ENCODE measurements at places on chromosomes 7 and 10.

- DNase-seq, result no peak
Measured at GRCh38 chr10:50421026-50421719, 169.9 kb upstream of the ASAH2 start.

DNA sequence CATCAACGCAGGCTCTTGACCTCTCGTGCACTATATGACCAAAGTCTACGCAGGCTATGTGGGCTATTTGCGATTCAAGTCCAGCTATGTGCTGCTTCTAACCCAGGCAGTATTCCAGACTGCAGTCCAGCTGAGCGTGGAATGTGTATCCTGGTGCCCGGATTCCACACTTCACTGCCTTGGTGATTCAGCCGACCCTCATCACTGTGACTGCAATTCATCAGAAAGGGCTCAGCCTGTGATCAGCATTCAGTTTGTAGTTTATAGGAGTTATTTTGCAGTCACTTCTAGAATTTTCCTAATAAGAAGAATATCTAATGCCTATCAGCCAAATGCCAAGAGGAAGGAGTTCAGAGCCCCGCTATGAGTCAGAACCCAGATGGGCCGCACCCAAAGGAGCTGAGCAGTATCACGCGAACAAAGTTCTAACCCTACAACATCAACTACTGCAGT, 119.8 kb upstream of the LANCL2 start:
- no peak for DNase-seq

DNA sequence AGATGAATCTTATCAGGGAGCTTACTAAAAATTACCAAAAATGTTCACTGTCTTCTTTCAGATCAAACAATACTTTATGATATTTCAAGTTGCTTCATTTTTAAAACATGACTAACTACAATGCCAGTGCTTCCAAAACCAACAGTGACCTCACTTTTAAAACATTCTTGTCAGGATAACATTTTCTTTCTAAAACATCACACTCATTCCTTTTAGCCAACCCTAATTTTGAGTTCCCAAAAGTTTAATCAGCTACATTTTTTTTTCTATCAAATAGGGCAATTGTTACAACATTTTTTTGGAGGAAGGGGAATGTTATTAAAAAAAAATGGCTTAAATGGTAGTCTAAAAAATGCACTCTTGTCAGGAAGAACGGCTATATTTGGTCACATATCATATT, 37.3 kb downstream of the RTKN2 start:
- no peak for DNase-seq

DNA sequence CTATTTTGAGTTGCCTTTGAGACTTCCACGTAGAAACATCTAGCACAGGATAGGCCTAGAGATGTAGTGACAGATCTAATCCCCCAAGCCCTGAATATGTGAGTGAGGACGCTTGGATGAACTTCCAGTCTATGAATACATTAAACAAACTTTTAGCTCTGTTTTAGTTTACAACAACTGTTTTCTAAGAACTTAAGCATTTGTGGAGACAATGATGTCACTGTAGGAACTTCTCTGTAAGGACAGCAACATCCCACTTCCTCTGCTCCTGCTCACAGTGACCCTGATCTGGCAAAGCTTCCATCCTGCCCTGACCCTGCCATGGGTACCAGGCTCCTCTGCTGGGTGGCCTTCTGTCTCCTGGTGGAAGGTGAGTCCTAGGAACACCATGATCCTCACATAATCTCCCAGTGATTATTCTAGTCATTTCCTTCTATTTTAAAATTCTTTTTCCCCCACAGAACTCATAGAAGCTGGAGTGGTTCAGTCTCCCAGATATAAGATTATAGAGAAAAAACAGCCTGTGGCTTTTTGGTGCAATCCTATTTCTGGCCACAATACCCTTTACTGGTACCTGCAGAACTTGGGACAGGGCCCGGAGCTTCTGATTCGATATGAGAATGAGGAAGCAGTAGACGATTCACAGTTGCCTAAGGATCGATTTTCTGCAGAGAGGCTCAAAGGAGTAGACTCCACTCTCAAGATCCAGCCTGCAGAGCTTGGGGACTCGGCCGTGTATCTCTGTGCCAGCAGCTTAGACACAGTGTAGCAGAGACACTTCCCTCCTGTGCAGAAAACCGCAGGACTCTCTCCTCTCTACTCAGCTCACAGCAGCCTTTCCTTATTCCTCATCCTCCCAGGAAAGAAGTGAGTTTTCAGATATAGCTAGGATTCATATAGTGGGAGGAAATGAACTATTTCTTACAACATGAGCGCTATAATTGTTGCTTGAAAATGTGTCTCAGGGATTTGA, 194.4 kb upstream of the PRSS1 start:
- no peak for DNase-seq

DNA sequence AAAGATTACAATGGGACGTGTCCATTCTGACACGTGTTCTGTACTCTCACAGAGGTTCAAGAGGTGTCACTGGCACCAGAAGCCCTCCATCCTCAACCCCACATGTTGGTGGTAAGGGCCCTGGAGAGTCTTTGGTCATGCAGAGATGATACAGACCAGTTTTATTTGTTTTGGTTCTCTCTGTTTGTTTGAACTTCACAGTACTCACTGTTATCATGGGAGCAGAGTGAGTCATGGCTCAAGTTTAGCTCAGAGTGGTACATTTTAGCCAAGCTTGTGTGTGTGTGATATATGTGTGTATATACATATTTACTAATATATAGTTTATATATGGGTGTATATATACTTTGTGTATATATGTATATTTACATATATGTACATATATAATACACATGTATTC, 935.6 kb downstream of the GRID1 start:
- no peak for DNase-seq

DNA sequence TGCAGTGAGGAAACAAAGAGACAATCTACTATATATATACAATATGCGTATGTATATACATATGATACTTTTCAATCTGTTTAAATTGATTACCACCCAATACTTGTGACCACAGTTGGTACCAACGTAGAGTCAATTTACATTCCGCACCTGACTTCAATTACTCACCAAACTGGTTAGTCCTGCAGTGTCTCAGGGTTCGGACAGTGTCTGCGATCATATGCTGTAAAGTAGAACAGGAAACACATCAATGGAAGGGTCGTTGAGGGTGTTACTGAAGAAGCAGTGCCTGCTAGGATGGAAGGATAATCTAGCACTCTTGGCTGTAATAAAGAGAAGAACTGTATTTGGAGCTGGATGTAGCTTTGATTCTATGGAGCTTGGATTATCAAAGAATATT, 179.7 kb upstream of the CDCA7L start:
- DNase-seq, result no peak

DNA sequence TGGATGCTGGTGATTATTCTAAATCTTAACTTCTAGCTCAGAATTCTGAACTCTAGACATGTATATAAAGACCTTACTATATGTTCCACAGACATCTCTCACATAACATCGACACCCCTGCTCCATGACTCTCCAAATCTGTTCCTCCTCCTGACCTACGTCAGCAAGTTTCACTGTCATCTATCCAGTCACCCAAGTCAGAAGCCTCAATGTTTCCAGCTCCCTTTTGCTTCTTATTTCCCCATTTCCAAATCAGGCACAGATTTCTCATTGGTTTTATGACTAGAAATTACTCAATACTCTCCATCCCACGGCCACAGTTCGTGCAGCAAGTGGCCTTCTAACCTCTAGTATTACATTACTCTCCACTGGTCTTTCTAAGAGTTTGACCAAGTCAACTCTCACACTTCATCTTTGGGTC, 28.5 kb downstream of the EPC1 start:
- DNase-seq, result no peak

GRCh38 chr7:23490357-23491135, 20.3 kb upstream of the IGF2BP3 start:
- no peak for DNase-seq

- no peak for DNase-seq
Measured at GRCh38 chr7:124840435-124840834, 74.8 kb upstream of the GPR37 start.

DNA sequence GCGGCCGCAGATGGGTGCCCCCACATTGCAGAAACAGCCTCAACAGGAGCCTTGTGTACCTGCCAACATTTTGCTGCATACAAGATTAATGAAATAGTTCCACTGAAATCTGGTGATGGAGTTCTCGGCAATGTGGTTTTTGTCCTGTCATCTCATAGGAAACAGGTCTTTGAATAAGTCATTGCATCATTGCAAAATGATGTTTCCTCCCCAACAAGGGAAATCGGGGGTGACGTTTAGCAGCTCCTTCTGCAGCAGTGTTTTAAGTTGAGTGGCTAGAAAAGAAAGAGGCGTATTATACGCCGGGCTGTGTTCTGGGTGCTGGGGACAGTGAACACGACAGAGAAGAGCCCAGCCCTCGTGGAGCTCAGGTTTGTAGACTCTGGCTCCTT, 177.0 kb downstream of the PRKAG2 start:
- DNase-seq, result no peak

DNA sequence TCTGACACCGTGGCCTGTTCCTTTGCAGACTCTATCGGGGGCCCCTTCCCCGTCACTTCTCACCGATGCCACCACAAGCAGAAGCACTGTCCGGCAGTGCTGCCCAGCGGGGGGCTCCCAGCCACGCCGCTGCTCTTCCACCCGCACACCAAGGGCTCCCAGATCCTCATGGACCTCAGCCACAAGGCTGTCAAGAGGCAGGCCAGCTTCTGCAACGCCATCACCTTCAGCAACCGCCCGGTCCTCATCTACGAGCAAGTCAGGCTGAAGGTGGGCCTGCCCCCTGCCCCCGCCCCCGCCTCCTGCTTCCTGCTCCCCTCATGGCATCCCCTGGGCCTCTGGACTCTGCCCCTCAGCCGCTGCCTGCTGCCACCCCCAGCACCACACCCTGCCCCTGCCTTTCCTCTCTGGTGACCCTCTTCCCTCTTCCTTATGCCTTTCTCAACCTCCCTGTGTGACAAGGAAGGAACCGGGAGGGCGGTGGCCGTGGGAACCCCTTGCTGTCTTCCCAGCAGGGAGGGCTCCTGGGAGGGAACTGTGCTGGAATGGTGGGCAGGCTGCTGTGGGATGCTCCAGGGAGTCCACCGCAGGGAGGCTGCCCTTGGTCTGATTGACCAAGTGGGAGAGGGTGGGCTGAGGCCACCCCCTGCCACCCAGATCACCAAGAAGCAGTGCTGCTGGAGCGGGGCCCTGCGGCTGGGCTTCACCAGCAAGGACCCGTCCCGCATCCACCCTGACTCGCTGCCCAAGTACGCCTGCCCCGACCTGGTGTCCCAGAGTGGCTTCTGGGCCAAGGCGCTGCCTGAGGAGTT, 77.5 kb downstream of the NEURL1 start:
- no peak for DNase-seq

DNA sequence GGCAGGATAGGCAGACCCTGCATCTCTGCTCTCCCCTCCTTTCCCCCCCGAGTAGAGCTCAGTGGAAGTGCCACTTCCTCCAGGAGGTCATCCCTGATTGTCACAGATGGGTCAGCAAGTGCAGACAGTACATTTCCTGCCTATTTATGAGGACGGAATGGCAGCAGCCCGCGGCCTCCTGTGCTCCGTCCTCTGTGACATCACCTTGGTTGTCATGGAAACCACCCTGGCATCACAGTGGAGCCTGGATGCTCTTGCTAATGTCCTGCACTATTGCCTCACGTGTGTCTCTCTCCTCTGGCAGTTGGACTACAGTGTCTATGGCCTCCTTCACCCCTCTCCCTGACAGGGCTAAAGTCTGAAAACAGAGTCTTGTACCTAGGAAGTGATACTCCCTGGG, 148.6 kb downstream of the SH3PXD2A start:
- no peak for DNase-seq

GRCh38 chr7:143484119-143484518, 6.4 kb downstream of the TAS2R41 start:
- no peak for DNase-seq

Measured in breast epithelium (tissue), 4 donors.